ENCODE measurements at places on chromosomes 2 and 18.

DNA sequence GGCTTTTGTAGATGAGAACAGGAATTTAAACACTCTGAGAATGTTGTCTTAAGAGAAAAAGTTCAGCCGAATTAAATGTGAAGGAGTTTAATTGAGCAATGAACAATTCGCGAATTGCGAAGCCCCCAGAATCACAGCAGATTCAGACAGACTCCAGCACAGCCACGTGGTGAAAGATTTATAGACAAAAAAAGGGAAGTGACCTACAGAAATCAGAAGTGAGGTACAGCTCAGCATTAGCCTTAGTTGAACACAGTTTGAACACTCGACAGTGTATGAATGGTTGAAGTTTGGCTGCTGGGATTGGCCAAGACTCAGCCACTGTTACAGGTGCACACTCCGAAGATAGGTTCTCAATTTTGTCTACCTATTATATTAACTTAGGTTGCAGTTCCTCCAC lies 264.0 kb upstream of the CHST9 start:
- no peak for DNase-seq

GRCh38 chr2:227153307-227153706 lies 10.7 kb downstream of the COL4A4 start:
- no peak for DNase-seq

- DNase-seq, result no peak
These were observed 150.8 kb downstream of the DYM start for GRCh38 chr18:49309676-49310075.

DNA sequence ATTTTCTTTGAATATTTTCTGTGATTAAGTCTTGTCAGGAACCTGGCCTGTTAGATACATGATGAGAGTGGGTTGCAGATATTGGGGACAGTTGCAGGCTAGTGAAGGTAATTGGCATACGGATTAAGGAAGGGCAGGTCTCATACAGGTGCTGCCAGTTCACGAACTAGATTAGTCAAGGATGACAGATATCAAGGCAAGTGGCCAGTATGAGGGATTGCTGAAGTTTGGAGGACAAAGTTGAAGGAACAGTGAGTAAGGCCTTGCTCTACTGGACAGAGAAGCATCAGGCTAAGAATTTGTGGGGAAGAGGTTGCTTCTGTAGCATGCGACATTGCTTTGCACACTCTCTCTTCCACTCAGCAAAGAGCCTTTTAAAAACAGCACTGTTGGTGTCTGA lies 12.8 kb upstream of the NCOA1 start:
- no peak for DNase-seq

DNA sequence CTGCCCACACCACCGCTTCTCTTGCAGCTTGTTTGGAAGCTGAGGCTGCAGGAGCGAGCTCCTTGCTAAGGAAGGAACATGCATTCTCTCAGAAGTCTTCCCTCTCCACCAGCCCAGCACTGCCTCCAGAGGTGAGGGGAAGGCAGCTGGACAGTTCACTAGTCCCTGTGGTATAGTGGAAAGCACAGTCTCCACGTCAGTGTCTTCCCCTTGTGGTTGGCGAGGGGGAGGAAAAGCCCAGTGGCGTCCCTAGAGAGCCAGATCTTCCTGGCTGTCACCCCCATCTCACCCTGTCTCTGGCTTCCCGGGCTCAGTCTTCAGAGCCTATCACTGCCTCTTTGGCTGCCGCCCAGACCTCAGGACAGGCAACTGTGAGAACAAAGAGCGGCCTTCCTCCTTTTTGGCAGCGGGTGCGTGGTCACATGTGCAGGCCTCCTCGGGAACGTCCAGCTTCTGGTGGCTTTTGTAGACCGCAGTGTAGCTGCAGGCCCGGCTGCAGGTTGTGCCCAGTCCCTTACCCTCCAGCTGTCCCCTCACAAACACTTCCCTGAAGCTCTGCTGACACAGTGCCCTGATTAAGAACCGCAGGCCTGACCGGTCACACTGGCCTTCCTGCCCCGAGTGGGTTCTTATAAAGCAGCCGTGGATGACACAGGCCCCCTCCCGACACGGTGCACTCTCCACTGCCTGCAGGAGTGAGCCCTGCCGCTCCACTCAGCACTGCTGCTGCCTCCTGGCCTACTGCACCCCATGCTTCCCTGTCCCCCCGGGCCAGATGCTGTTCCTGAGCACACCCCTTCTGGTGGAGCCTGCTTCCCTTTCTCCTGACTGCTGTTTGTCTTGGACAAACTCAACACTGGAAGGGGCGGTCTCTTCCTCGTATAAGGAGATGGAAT lies 90.9 kb downstream of the RNF144A start:
- peak; percentile 58 for DNase-seq

DNA sequence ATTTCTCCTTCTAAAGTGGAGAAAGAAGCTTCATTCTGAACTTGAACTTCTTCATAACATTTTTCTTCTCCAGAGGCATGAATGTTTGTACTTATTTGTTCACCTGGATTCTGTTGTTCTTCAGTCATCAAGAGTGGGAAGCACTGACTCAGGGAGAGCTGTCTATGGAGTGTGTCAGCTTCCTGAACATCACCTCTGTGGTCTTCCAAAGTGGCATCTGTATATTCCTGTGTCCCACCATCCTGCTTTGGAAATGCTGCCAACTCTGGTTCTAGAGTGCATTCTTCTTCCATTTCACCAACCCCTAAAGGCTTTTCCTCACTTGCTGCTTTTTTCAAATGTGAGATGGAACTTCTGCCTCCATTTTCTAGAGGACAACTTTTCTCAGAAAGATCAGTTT lies 59.5 kb downstream of the TTN start:
- DNase-seq, result no peak

- DNase-seq, result no peak
These were observed 251.2 kb downstream of the ZNF804A start for GRCh38 chr2:184849516-184849915.

DNA sequence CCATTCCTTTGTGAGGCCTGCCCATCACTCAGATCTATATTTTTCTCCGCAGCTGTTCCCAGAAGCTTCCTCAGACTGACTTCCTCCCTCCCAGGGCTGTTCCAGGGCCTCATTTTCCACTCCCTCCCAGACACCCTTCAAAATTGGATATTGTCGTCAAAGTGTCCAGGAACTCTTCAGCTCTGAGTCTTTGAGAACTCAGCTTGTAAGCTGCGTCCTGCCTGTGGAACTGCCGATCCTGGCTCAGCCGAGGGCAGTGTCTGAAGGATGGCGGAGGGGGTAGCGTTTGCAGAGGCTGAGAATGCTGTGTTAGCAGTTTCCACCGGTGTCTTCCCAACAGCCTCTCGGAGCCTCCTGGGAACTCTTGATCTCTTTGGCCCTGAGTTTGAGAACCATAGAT lies 27.1 kb downstream of the NCK2 start:
- no peak for DNase-seq

DNA sequence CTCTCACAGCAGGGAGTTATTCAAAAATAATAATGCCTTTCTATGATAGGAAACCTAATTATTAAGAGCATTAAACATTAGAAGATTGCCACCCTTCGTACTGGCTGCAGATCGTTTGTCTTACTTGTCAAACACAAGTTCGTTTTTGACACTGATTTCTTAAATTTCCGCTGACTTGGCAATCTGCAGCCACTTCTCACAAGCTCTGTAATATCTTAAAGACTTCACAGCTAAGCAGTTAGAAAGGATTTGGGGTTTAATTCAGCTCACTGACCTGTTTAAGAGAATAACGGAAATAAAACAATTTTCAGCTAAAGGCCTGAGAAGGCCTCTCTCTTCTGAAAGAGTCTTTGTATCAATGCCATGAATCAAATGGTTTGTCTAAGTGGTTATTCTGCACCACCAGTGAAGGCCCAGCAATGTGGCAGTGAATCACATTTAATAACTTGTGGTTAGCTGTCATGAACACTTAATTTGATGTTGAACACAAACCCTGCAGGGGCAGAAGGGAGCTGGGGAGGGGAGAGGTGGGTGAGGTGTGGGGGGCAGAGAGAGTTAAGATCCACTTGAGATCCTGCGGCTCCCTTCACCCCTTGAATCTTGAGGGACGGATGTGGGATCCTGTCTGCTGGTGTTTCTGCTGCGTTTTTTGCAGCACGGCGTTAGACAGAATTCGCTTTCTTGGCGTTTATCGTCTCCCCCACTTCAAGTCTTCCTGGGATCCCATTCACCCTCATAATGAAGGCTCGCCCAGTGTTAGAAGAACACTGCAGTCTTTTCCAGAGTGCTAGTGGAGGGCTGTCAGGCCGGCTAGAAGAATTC lies 145.4 kb upstream of the SATB2 start:
- DNase-seq, result no peak

- DNase-seq, result peak; percentile 65
These were observed 77.5 kb downstream of the TMEM200C start for GRCh38 chr18:5817816-5818215.

- DNase-seq, result peak; percentile 63
These were observed 659 bp upstream of the COX5B start for GRCh38 chr2:97645112-97645694.

- no peak for DNase-seq
These were observed 256.7 kb upstream of the FN1 start for GRCh38 chr2:215692387-215693079.

DNA sequence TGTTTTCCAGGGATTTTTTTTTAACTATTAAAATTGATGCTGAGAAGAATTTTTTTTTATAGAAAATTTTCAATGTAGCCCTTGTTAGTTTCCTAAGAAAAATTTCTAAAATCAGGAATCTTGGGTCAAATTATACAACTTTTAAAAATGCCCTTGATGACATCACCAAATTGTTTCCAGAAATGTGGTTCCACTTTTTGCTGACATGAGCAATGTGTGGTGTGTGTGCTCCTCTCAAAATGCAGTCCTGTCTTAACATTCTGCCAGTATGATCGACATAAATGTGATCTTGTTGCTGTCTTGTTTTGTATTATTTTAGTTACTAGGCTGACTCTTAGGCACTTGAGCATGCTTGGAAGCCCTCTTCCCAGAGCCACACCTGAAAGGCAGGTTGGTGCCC lies 89.7 kb upstream of the ST6GAL2 start:
- DNase-seq, result no peak

- DNase-seq, result no peak
These were observed 14.6 kb downstream of the TTR start for GRCh38 chr18:31606265-31606664.

DNA sequence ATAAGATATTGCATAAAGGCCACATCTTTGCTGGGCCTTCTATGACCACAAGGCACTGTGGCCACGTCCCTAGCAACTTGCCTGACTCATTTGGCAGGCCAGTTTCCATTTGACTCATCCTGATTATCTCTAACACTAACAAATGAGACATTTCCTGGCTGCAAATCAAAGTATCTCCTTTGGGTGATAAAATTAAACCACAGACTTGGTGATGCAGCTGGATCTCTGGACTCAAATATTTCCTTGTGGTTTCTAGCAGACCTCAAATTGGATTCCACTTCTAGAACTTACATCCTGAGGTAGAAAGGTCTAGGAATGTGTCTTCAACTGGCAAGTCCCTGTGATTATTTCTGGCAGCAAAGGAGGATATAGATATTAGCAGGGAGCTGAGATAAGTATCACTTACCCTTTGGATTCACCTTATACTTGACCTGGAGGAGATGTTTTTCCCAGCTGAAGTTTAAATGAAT lies 167.9 kb upstream of the NXPH2 start:
- no peak for DNase-seq

DNA sequence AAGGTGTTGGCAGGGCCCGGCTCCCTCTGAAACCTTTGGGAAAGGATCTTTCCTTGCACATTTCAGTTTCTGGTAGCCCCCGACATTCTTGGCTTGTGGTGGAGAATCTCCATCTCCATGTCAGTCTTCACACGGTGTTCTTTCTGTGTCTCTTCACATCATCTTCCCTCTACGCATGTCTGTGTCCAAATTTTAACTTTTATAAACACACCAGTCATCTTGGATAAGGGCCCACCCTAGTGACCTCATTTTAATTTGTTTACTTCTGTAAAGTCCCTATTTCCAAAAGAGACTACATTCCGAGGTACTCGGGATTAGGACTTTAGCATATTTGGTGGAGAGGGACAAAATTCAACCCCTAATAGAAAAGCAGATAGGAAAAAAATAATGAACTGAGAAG lies 138.4 kb downstream of the GALNT3 start:
- DNase-seq, result no peak

- DNase-seq, result no peak
These were observed 304.6 kb downstream of the MYCN start for GRCh38 chr2:16244966-16245320.

GRCh38 chr18:48639772-48640432 lies 101.1 kb downstream of the CTIF start:
- DNase-seq, result no peak

- no peak for DNase-seq
These were observed 45.1 kb downstream of the HS6ST1 start for GRCh38 chr2:128273469-128274081.

GRCh38 chr2:161101406-161101805 lies 58.8 kb upstream of the TANK start:
- no peak for DNase-seq

GRCh38 chr2:28310107-28310506 lies 82.6 kb upstream of the FOSL2 start:
- DNase-seq, result no peak

- DNase-seq, result peak; percentile 73
These were observed 706 bp downstream of the UBXN2A start for GRCh38 chr2:23940718-23941620.

DNA sequence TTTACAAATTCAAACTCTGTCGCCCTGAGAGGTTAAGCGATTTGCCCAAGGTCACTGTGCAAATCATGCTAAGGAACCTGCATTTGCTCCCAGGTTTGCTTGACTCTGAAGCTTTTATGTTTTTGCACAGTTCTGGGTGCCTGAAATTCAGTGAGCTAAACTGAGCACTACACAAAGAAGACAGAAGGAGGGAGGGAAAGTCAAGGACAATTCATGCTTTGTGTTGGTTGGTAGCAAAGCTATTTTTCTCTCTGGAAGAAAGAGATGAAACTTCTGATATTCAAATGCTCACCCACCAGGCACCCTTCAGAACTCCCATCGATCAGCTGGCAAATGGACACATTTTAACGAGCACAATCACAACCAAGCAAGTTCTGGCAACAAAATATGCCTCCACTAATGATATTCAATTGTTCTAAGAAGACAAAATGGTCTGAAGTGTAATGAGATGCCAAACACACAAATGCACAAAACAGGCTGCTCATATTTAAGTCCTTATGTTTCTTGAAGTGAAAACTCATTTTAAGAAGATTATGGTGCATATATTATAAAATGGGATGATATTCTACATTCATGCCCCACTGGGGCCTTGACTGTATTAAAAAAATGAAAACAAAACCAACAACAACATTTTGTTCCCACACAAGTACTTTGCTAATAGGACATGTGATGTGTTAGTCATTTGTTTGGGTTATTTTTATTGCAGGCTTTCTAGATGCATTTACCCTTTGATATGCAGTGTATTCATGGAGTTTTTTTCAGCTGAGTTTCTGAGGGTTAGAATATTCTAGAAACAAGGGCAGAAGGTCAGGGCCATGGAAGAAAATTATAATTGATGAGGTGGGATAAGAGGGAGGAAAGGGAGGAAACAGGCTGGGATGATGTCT lies 445.6 kb upstream of the CELF4 start:
- DNase-seq, result no peak

- DNase-seq, result no peak
These were observed 313.2 kb upstream of the HS6ST1 start for GRCh38 chr2:128631698-128632500.

GRCh38 chr18:73752546-73752945 lies 395.1 kb downstream of the FBXO15 start:
- DNase-seq, result peak; percentile 7

Measured in inflammatory macrophage treated with lipopolysaccharide for 4 hours (primary cell).